ENCODE measurements at places on chromosomes 16 and 17.

GRCh38 chr17:77723071-77723908 is 235.2 kb upstream of the TNRC6C start:
- no peak for DNase-seq

- DNase-seq = no peak
Observed at GRCh38 chr16:19102187-19102872, 11.4 kb upstream of the ITPRIPL2 start.

DNA sequence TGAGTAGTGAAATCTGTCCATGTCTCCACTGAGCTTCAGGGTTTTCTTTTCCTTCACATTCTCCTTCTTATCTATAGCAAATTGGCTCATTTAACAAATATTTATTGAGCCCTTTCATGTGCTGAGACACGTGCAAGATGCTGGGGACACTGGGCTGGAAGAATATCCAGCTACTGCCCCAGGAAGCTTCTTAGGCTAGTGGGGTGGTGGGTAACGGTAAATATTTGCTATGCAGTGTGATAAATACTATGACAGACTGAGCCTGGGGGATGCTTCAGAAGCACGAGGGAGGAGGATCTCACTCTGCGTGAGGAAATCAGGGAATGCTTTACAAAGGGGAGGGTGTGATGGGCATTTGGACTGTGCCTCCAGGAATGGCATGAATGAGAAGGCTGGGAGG is 524.1 kb downstream of the GRIN2A start:
- DNase-seq = no peak

DNA sequence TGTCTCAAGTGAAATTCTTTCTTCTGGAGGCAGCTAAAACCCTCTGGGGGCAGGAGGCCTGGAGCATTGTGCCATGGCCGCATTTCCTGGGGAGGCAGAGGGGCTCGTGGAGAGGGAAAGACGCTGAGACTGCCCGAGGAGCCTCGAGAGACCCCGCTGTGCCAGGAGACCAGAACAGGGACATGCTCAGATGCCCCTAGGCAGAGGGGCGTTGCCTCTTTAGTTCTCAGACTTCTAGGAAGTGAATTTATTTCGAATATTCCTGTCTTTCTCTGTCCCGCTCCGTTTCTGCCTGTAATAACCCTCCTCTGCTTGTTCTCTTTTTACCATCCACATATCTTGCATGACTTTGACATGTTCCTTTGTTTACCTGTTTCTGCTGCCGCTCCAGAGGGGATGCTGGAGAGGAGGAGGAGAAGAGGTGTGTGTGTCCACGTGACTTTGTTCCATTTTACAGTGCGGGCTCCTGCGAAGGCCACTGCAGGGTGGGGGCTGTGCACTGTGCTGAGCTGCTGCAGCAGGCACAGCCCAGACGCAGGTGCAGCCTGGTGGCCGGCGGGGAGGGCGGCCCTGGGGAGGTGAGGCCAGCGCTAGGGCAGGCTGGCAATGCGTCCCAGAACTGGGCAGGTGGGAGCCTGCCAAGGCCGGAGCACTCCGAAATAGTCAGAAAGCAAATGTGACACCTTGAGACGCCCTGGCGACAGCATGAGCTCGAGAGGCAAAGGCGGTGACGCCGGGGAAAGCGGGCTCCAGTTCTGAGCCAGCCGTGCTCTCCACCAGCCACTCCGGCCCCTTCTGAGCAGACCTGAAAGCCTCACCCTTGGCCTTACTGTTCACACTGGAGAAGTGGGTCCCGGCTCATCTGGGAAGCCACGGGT is 29.9 kb downstream of the CIBAR2 start:
- DNase-seq = no peak

GRCh38 chr16:2927010-2927646 is 15.4 kb downstream of the FLYWCH1 start:
- peak; percentile 85 for DNase-seq

DNA sequence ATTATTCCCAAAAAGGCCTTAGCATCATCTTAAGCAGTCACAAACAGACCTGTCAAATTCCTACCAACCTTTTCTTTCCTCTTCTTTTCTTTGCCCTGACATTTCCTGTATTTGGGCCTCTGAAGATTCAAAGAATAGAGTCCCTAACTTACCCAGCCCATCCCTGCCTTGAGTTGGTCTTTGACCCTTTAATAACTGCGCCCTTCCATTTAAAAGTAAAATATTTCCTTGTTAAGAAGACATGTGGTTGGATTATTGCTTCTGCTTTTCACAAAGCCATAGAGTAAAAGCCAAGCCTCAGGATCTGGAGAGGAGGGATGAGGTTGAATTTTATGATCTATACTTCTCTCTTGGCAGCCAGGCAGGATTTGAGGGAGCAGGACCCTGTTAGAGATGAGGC is 13.2 kb upstream of the CCL23 start:
- no peak for DNase-seq

DNA sequence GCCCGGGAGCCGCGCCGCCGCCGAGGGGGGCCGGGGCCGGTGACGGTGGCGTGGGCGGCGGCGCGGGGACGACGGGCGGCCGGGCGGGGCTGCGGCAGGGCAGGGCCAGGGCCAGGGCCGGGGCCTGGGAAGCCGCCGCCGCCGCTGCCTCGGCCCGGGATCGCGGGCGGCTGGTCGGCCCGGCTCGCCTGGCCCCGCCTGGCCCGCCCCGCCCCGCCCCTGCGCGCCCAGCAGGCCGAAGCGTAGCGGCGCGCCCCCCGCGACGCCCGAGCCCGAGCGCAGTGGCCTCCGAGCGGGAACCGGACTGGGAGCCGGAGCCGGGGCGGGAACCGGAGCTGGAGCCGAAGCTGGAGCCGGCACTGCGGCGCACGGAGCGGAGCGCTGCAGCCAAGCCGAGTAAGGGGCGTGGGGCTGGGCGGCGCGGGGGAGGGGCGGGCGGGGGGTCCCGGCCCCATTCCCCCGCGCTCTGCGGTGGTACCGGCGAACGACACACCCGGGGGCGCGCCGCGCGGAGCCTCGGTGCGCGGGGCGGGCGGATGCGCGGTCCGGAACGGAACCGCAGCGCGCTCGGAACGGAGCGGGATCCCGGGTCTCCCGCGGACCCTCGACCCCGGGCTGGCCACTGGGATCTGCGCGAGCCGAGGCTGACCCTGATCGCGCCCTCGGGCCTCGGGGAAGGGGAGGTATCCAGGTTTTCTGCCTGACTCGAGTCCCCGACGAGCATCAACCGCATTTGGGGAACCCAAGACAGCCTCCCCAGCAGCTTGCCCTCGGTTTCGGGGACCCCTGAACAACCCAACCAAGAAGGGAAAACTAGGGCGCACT is at the start of gene BEAN1:
TSS of gene BEAN1 (plus strand) at position 260 of the 825 bp plus-strand sequence. CDS start 10,382 bp downstream, outside the sequence.
- no peak for DNase-seq

GRCh38 chr17:3985846-3986245 is 21.6 kb upstream of the ATP2A3 start:
- DNase-seq = no peak

DNA sequence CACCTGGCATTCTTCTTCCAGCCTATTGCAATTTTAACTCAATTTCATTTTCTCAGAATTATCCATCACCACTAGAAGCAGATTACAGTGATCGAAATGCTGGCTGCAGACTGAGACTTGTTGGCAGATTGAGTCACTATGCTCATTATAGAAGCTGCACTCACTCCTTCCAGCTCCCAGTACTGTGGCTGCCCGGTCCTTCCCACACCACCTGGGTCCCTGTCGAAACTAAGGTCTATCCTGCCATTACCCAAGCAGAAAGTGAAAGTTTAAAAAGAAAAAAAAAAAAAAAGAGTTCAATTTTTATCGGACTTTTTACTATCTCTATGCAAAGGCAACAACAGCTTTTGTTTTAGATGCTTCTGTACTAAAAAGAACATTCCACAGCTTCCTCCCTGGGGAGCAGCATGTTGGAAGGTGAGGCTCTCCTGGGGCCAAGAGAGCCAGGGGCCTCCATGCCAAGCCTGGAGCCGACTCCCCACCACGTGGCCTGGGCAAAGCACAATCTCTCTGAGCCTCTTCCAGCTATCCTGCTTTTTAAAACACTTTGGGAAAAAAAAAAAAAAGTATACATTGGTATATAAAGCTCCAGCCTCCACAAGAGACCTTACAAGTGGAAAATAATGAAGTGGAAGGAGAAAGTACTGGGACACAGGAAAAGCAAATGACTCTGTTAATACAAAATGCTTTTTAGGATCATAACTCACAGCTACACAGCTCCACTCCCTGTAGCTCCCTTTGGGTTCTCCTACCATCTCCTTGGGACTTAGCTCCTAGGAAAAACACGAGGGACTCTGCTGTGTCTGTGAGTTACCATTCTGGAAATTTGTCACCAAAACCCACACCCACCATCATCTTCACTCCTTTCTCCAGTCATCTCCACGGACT is 77.8 kb downstream of the USP31 start:
- no peak for DNase-seq

- peak; percentile 70 for DNase-seq
Observed at GRCh38 chr17:40901981-40902474, 17.0 kb upstream of the KRT20 start.

- DNase-seq = no peak
Observed at GRCh38 chr16:61263400-61263799, 772.8 kb downstream of the CDH8 start.

- DNase-seq = no peak
Observed at GRCh38 chr17:73423806-73424205, 112.0 kb upstream of the CDC42EP4 start.

DNA sequence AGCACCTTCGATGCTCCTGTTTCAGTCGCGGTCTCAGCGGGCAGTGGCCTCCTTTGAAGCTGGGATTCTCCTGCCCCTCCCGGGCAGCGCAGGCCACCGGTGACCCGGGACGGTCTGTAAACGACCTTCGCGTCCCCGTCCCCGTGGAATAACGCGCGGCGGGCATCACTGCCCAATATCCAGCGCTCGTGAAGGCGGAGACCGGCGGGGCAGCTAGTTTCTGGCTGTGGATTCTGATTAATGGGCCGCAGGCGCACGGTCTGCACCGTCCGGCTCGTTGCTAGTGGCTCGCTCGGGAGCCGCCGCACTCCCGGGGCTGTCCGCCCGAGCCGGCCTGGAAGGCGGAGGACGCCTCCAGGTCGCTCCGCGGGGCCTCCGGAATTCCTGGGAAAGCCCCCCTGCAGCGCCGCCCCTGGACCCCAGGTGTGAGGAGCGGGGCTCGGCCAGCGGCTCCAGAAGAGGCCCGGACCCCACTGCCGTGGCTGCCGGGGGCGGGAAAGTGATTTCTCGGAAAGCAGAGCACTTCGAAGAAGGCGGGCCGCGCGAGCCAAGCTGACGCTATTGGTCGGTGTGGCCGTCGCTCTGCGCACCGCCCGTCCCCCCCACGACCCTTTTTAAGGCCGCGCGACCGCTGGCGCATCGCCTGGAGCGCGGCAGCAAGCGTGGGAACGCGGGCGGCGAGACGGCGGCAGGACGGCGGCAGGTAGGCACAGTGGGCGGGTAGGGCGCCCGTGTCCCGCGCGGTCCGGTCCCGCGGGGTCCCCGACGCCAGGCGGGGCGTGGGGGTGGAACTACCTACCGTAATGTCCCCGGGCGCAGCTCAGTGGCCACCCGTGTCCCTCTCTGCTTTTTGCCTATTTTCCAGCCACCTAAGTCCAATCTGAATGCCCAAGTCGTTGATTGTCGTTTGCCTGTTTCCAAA is at the start of gene IRF8:
TSS of gene IRF8 (plus strand) at position 642 of the 922 bp plus-strand sequence. CDS start 3,854 bp downstream, outside the sequence.
- DNase-seq = no peak

DNA sequence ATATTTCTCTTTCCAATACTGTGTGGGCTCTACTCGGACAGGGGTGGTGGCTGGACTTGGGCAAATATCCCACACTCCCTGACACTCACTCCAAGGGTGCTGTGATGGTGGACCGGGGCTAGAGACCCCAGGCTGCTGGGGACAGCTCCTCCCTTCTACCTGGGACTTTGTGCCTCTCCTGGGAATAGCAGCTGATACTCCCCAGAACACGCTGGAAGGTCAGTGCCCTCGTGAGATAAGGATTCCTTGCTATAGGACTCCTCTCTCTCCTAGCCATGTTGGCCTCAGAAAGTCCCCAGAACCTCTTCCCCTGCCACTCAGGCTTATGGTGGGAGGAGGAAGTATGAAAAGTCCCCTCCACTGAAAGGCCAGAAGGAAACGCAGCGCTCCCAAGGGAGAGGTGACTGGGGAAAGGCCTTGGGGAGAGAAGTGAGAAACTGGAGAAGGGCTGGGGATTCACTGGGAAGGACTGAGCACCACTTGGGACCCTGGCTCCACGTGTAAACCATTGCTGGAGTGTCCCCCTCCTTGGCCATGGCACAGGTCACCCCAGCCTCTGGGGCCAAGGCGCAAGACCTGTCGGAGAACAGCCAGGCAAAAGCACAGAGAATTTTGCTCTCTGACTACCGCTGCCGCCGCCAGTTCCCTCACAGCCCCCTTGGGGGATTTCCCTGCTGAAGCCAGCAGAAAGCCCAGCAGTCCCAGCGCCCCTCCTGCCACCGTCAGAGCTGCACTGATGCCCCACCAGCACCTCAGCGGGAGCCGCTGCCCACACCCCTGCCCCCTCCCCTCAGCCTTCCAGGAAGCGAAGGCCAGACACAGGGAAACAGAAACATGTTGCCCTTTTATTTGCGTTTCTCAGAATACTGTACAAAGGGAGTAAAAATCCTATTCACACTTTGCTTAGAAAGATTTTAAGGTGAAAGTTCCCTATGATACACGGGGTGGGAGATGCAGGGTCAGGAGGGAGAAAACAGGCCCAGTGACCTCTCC is 2.1 kb upstream of the GSDMB start:
- no peak for DNase-seq

DNA sequence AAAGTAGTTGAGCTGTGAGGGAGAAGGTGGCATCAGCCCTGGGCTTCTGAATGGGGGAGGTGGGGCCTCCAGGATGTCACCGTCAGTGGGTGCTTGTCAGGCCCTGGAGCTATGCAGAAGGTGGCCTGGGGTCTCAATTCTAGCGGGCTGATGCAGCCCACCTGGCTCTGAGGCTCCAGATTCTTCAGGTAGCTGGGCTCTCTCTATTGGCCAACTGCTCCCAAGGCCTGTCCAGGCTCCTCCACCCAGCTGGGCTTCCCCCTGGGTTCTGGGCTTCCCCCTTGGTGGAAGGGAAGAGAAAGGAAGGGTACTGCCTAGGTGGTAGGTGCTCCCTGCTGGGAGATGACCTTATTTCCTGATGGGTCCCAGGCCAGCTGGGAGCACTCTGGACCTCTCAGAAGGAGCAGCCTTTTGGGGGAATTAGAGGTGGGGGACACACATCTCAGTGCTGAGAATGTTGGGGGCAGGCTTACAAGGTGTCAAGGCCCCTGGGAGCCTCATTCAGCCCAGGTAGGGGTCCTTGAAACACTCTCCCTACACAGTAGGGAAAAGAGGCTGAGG is 1728.3 kb downstream of the TP53TG3F start:
- DNase-seq = no peak

GRCh38 chr16:66649636-66650205 is 45.2 kb downstream of the CMTM3 start:
- no peak for DNase-seq

- DNase-seq = peak; percentile 29
Observed at GRCh38 chr17:80426671-80427326, 11.8 kb downstream of the ENDOV start.
